T follicular helper cell (primary cell): ENCODE measurements at places on chromosomes 2 and 18.

DNA sequence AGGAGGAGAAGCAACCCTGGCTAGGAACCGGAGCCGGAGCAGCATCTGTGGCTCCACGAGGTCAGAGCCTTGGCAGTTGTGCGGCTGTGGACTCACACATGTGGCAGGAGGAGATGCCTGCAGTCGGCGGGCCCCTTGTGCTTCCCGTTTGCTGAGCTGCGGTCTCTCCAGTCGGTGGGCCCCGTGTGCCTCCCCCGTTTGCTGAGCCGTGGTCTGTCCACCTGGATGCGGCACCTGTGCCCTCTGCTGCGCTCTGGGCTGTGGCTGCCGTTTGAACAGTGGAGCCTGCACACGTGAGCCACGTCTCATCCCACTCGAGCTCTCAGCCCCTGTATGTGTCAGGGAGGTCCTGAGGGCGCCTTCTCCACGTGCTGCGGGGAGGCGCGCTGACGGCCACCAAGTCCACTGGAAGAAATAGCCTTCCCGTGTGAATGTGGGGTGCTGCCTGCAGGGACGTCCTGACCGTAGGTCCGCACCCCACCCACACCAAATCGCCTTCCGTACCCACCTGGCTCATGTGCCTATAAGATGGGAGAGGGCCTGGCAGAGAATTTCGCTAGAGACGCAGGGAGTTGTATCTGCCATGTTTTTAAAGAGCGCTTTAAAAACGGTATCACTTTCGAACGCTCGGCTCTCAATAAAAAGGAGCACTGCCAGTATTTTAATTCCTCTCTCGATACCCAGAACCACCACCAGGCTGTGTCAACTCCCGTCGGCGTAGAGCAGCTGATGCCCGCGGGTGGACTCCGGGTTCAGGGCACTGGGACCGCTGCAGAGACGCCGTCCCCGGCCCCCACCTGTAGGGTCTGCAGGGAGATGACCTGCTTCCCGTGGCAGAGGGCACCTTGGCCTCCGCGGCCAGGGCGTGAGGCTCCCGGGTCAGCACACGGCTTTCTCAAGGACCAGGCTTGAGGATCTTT lies 117.0 kb downstream of the NFATC1 start:
- DNase-seq: no peak

- DNase-seq: no peak
Observed at GRCh38 chr18:8762968-8763367, 57.6 kb downstream of the MTCL1 start.

DNA sequence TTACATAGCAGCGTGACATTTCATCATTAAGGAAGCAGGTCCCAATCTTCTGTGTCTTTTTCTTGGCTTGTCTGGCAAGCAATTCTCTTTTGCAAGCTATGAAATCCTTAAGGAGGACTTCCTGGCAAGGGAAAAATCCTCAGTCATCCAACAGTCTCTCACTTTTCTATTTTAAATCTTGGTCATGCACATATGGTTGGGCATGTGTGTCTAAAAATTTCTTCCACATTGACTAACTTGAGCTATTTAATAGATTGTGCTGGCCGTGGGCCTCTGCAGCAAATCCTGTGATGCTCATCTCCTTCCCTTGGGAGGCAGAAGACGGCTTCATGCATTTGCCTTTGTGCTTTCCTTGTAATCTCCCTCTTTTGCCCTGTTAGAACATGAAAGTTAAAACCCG lies 634.3 kb upstream of the FANCL start:
- DNase-seq: no peak

- DNase-seq: no peak
Observed at GRCh38 chr2:108444941-108445840, 3.8 kb upstream of the GCC2 start.

GRCh38 chr2:233061591-233062450 lies 1.7 kb downstream of the INPP5D start:
- DNase-seq: no peak

GRCh38 chr2:65636024-65636423 lies 203.6 kb upstream of the SPRED2 start:
- no peak for DNase-seq

GRCh38 chr2:108305901-108306300 lies 17.2 kb downstream of the SULT1C2 start:
- DNase-seq: no peak

- no peak for DNase-seq
Observed at GRCh38 chr2:157857881-157858280, 18.2 kb downstream of the ACVR1 start.

DNA sequence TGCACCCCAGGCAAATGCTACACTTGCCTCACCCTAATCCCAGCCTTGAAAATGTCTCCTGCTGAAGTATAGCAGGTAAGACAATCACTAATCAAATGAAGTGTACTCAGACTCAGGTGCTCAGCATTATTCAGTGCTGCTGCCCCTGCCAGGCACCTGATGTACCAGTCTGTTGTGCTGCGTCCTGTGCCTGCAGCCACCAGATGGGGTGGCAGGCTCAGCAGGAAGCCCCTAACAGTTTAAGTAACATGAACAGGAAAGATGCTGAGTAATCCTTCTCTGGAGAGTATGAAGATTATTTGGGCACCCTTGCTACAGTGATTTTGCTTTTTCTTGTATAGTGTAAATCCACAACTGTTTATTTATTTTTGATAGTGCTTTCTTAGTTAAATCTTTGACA lies 69.1 kb downstream of the TACR1 start:
- DNase-seq: no peak

GRCh38 chr2:215404348-215405012 lies 31.4 kb downstream of the FN1 start:
- DNase-seq: no peak

DNA sequence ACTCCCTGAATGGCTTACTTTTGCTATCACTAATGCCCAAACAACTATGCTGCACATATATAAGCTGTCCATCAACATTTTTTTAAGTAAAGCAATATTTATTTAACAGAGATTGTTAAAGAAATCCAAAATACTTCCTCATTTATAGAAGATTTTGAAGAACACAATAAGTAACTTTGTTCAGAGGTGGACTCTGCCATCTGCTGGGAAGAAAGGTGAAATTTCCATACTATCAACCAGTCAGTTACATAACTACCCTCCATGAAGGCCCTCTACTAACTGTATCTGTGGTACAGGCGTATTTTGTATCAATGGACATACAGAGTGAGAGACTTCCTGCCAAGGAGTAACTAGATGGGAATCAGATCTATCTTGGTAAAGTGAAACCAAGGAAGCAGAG lies 106.0 kb downstream of the DTNB start:
- no peak for DNase-seq

DNA sequence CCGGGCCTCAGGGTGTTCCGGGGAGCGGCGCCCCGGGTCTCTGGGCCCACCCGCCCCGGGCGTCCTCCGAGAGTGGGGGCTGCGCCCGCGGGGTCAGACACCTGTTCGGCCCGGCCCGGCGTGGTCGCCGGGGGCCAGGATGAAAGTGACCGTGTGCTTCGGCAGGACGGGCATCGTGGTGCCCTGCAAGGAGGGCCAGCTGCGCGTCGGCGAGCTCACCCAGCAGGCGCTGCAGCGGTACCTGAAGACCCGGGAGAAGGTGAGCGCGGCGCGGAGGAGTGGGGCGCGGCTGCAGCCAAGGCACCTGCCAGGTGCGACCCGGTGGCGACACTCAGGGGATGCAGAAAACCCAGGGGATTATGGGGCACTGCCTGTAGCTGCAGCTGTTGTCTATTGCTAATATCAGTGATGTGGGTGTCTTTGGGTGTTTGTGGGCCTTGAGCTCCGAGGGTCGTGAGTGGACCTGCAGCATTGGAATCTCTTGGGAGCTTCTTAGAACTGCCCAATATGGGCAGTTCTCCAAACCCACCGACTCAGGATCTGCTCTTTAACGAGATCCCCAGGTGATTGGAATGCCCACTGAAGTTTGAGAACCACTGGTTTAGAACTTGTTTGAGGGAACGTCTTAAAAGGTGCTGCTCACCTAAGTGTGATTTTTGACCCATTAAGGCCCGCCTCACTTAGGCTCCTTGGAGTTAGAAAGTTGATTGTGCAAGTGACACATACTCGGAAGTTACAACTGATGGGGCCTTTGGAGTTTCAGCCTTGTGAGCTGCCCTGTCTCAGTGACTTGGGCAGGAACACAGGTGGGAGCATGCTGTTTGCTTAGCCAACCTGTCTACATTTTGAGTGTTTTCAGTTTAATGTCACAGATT lies 823 bp downstream of the PARD3B start:
- no peak for DNase-seq

DNA sequence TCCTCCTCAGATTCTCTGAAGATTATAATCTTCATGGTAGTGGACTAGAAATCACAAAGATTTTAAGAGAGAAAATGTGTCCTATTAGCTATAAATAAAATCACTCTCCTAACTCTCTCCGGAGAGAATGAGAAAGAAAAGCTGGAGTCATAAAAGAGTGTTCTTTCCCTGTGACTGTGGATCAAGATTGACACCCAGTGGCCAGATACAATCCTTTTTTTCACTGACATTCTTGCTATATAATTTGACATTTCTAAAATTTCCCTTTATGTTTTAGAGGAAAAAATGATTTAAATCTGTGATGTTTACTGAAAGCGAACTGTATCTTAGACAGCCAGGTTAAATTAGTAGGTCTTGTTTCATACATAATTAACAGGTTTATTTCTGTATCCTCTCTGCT lies 35.4 kb upstream of the LRP2 start:
- no peak for DNase-seq

- no peak for DNase-seq
Observed at GRCh38 chr2:164816900-164817299, 24.7 kb downstream of the COBLL1 start.

DNA sequence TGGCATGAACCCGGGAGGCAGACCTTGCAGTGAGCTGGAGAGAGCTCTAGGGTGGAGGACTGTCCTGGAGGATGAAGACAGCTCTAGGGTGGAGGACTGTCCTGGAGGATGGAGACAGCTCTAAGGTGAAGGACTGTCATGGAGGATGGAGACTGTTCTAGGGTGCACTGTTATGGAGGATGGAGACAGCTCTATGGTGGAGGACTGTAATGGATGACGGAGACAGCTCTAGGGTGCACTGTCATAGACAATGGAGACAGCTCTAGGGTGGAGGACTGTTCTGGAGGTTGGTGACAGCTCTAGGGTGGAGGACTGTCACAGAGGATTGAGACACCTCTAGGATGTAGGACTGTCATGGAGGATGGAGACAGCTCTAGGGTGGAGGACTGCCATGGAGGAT lies 21.1 kb upstream of the KCNG2 start:
- no peak for DNase-seq

GRCh38 chr18:24605444-24605843 lies 145.0 kb downstream of the HRH4 start:
- DNase-seq: no peak

DNA sequence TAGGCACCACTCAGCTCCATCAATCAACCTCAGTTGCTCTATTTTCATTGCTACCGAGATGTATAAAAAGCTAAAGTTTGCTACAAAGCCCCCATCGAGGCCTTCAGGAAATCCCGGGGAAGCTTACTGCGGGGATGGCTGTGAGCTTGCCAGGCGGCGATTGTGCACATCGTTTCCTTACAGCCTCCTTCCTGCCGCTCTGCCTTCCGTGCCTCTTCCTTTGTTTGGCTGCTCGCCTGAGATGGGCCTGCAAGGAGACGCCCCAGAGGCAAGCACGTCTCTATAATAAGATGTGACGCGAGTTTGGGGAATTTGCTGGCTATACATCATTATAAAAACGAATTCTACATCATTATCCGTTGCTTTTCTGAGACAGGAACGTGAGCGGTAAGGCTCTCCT lies 41.6 kb downstream of the DHRS9 start:
- DNase-seq: no peak

- no peak for DNase-seq
Observed at GRCh38 chr2:14306268-14306861, 326.2 kb upstream of the LRATD1 start.

- DNase-seq: no peak
Observed at GRCh38 chr18:13264091-13265007, 45.8 kb downstream of the LDLRAD4 start.

GRCh38 chr18:9542924-9543323 lies 67.6 kb downstream of the RALBP1 start:
- no peak for DNase-seq

DNA sequence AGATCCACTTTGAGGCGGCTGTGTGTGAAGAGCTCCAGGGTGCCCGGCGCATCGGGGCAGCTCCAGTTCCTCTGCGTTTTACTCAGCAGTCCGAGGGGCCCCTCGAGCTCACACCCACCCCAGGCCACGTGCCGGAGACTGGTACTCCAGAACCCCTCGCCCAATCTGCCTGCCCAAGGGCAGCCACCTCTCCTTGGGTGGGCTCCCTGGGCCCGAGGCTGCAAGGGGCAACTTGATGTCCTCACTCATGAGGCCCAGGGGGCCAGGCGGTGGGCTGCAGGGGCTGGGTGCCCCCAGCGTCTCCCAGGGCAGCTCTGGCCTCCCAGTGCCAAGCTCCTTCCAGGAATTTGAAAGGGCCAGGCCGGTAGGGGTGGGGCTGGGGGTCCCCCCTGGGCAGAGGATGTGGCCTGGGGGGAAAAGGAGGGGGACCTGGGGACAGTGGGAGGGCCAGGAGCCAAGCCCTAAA lies 16.7 kb downstream of the RAMP1 start:
- no peak for DNase-seq

DNA sequence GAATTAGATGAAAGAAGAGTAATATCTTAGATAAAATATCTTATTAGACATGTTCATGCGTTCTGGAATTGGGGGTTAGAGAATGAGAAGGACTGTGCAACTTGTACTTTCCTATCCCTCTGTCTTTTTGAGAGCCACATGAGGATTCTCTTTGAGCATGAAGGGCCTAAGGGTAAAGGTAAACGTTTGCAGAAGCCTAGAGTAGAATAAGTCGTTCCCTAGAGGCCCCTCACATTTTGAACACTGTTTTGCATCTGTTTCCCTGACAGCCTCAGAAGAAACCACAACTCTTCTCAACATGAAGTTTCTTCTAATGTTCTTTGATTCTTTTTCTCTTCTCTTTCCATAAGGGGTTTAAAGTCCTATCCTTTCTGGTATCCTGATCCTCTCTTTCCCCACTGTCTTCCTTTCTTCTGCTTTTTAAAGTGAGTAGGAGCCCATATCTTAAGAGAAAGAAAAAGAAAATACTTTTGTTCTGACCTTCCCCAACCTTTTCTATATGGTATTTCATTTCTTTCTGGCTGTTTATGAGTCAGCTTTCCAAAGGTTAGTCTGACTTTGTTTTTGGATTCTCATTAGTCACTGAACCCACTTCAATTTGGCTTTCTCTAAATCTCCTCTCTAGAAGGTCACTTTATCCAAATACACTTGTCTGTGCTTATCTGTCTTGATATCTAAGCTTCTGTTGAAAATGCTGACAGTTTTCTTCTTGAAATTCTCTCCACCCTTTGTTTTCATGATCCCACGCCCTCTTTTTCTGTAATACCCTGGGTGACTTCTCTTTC lies 34.8 kb downstream of the PPP1R1C start:
- no peak for DNase-seq

DNA sequence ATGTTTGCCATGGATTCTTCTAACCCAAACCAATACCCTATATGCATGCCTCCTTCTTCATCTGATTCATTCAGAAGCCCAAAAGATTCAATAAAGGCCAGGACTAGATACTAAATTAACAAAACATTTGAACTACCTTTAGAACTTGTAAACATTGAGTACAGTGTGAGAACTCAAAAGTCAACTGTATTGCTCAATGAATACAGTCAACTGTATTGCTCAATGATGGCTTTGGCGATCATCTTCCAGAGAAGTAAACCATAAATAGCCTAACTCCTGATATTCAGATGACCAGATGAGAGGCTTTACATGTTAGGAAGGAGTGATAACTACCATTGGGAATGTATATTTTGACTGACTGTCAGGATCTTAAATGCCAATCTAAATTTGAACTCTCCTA lies 206.5 kb upstream of the ITGA4 start:
- DNase-seq: no peak

GRCh38 chr2:147223119-147223518 lies 621.7 kb upstream of the ACVR2A start:
- DNase-seq: no peak

GRCh38 chr2:239255218-239255617 lies 145.6 kb downstream of the HDAC4 start:
- no peak for DNase-seq
